ENCODE measurements at places on chromosomes 1 and 21. TPM values are rescaled to one million over a fixed set of nuclear protein-coding genes. Genes with fewer than 3 reads are reported as not detected.

The PROK1 gene
- total RNA-seq, result not detected

The GJA8 gene
- total RNA-seq, result not detected

The TUT4 gene
- total RNA-seq, result 36.8 TPM

The TCHH gene
- total RNA-seq, result 0.05 TPM

The ATP1A1 gene
- total RNA-seq, result 383 TPM

The ARTN gene
- 0.33 TPM for total RNA-seq

The S100A14 gene
- total RNA-seq, result 0.32 TPM

The USP25 gene
- 31.1 TPM for total RNA-seq

The AADACL3 gene
- total RNA-seq, result not detected

The IFNAR2 gene
- total RNA-seq, result 14.7 TPM

The KCNH1 gene
- total RNA-seq, result not detected

The RGS16 gene
- 53.6 TPM for total RNA-seq

The C1QA gene
- total RNA-seq, result not detected

The MANEAL gene
- 5.0 TPM for total RNA-seq

The LY9 gene
- total RNA-seq, result 8.9 TPM

The AXDND1 gene
- not detected for total RNA-seq

The CACHD1 gene
- total RNA-seq, result 0.84 TPM

The ATAD3C gene
- total RNA-seq, result 0.74 TPM

The PIGV gene
- 10.4 TPM for total RNA-seq

The OR2L8 gene
- total RNA-seq, result not detected

The SELP gene
- 0.35 TPM for total RNA-seq

The TAF5L gene
- total RNA-seq, result 27.8 TPM

The MAN1C1 gene
- total RNA-seq, result 2.7 TPM

The CYP4B1 gene
- 0.53 TPM for total RNA-seq

The CAMK1G gene
- 0.14 TPM for total RNA-seq

The SPATA1 gene
- total RNA-seq, result 0.46 TPM

The MROH9 gene
- not detected for total RNA-seq

The FCRLB gene
- total RNA-seq, result 0.14 TPM

The CD84 gene
- 7.0 TPM for total RNA-seq

The PPIAL4G gene
- not detected for total RNA-seq

The CNR2 gene
- 0.05 TPM for total RNA-seq

The LGALS8 gene
- 59.7 TPM for total RNA-seq

The SYCP1 gene
- not detected for total RNA-seq

The CD5L gene
- not detected for total RNA-seq

The PRDM16 gene
- 0.22 TPM for total RNA-seq

The CA6 gene
- total RNA-seq, result not detected

The SLAMF1 gene
- total RNA-seq, result 69.2 TPM

The ZNF648 gene
- not detected for total RNA-seq

The FAM72C gene
- total RNA-seq, result 1.9 TPM

The CHRM3 gene
- total RNA-seq, result 0.19 TPM

The EFNA1 gene
- total RNA-seq, result 0.32 TPM

The FAM72B gene
- 2.5 TPM for total RNA-seq

The RXFP4 gene
- total RNA-seq, result not detected

The ENO1 gene
- total RNA-seq, result 3,869 TPM

The CR1 gene
- 0.05 TPM for total RNA-seq

The RPE65 gene
- total RNA-seq, result not detected

The SUSD4 gene
- 2.2 TPM for total RNA-seq

The NMNAT2 gene
- total RNA-seq, result not detected

The SERTAD4 gene
- not detected for total RNA-seq

The PLA2G4A gene
- total RNA-seq, result 0.35 TPM

The PADI2 gene
- total RNA-seq, result 0.14 TPM

The RBBP4 gene
- 243 TPM for total RNA-seq

The OR6K2 gene
- not detected for total RNA-seq

The DEPDC1 gene
- 0.20 TPM for total RNA-seq

The AMY1B gene
- total RNA-seq, result not detected
